ENCODE measurements at places on chromosomes 1 and 21.
A peak's percentile ranks its signal among the peaks of the same experiment; 100 is the strongest.

DNA sequence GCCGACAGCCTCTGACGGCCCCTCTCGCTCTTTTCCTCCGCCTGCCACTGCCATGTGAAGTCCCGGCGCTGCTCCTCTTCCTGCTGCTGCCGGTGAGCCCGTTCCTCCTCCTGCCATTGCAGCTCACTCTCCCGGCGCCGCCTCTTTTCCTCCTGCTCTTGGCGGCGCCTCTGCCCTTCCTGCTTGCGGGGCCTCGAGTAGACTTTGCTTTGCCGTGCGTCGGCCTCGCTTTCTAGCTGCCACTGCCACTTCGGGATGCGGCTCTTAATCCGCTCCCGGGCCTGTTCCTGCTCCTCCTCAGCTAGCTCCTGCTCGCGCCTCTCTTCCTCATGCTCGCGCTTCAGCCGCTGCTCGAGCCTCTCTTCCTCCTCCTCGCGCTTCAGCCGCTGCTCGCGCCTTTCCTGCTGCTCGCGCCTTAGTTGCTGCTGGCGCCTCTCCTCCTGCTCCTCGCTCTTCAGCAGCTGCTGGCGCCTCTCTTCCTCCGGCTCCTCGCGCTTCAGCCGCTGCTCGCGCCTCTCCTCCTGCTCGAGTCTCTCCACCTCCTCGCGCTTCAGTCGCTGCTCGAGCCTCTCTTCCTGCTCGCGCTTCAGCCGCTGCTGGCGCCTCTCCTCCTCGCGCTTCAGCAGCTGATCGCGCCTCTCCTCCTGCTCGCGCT lies 4.3 kb downstream of the TCHH start:
- peak; percentile 65 for DNase-seq

- no peak for DNase-seq
These were observed 53.7 kb upstream of the DNAJC6 start for GRCh38 chr1:65255656-65256050.

DNA sequence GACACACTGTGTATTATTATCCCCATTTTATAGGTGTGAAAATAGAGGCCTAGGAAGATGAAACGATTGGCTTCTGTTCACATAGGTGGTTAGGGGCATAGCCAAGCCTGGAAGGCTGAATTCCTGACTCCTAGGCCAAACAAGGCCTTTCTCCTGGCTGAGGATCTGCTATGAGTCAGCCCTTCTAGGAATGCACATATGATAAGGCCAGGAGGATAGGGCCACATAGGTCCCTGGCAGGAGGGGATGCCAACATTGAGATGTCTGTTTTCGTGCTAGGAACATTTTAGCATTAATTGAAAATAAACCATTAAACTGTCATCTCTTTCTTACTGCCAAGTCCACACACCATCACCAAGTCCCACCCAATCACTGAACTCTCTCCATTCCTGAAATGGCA lies 9.2 kb downstream of the CSMD2 start:
- no peak for DNase-seq

GRCh38 chr1:224713228-224713627 lies 97.1 kb downstream of the CNIH3 start:
- no peak for DNase-seq

- DNase-seq: peak; percentile 41
These were observed 5.1 kb upstream of the GNG12 start for GRCh38 chr1:67838180-67838910.

GRCh38 chr1:154276797-154277196 lies 4.4 kb downstream of the HAX1 start:
- DNase-seq: no peak

DNA sequence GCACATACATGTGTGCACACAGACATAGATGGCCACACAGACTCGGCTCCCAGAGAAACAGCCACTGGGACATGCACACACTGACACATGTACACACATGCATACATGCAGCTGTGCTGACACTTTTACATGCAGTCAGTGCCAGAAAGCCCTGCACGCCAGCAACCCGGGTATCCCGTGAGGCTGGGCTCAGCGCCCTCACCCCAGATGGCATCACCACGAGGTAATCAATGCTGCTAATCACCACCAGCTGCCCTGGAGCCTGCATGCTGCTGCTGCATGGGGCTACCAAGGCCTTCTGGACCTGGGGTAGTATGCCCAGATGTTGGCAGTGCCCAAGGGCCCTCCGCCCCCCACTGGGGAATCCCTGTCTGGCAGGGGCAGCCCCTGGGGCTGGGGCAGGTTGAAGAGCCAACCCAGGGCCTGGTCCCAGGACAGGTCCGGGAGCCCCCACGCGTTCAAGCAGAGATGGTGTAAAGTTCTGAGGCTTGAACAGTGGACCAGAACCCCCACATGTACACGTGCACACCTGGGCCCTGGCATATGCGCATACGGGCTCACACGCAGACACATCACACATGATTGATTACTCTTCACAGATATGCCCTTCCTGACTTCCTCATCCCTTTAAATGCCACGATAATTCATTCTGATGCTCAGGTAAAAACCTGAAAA lies 2.7 kb upstream of the COL16A1 start:
- DNase-seq: no peak

DNA sequence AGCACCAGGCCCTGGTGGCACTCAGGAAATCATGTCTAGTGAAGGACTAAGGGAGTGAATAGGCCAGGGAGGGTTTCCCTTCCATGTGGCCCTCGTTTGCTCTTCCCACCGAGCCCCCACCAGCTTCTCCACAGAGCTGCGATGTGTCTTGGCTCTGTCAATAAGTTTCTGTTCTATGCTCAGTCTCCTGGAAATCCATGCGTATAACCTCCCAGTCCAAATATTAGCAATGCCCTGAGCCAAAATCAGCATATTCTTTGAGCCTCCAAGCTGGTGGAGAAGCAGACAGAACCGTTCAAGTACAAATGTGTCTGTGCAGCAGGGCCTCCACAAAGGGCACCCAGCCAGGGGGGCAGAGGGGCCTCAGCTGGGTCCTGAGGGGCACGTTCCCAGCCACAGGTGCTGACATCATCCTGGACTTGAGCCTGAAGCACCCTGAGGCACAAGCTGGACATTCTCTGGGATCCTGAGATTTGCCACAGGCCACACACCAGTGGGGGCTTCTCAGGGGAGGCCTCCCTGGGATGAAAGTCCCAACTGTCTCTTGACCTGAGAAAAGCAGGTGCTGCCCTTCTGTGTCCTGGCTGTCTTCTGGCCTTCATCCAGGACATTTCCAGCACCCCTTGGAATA lies 350.5 kb upstream of the VAMP3 start:
- DNase-seq: no peak

DNA sequence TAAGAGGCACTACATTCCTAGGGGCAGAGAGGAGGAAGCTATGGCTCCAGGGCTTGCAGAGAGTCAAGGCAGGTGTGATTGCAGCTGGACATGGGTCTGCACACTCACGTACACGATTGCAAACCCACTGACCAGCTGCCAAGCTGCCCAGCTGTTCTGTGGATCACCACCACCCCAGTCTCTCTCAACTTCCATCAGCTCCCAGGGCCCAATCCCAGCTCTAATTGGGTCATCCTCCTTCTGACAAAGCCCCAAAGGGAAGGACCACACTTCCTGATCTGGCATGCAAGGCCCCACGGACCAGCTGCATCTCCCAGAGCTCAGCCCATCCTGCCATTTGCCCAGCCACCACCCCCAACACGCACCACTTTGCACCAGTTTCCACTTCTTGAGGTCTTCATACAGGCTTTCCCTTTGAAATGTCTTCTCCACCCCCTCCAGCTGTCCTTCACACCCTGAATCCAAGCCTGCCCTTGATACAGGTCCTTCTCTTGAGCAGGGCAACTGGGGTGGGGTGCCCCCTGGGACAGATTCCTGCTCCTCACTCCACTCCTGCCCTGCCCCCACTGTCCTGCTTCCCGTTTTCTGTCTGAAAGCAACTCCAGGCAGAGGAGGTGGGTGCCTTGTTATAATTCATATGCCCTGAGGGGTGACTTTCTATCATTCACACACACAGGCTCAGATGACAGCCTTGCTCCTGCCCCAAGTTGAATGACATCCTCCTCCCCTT lies 179.4 kb upstream of the EDN2 start:
- DNase-seq: no peak

GRCh38 chr1:119140177-119141019 lies at the start of gene WARS2:
WARS2 (minus strand) TSS chr1:119140653; CDS start chr1:119140644, 9 bp downstream.
- peak; percentile 99 for DNase-seq

GRCh38 chr1:73162564-73162963 lies 880.2 kb upstream of the NEGR1 start:
- DNase-seq: no peak

- no peak for DNase-seq
These were observed 37.4 kb upstream of the IL20 start for GRCh38 chr1:206828061-206828460.

DNA sequence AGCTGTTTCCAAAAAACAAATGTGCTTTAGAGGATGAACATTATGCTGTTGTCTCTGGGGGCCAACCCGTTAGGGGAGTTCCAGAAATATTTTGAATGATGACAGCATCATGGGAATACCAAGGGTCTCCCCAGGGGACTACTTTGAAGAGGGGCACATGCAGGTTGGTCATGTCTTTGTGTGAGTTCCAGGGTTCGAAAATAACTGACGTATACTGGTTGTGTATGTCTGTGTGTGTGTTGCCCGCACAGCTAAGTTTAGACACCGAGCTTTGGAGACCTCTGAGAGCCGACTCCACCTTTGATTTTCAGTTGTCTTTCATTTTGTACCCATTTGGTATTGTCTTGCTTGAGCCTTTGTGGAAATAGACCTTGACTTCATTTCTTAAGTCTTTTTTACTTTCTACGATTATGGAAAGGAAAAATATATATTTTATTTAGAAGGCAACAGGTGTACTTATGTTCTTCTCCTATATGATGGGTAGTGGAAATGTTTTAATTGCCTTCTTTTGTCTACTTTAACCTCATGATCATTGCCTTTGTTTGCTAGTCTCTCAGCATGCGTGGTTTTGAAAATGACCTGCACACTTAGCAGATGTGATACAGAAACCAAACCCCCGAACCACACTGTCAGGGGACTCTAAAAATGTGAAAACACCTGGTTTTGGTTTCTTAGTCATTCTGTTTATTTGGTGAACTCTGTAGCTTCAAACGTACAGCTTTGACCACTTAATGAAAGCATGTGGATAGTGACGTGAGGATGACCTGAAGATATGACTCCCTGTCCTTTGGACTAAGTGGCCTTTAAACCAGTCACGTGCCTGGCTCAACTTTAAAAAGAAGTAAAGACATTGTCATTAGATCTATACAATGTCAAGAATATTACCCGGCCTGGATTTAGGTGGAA lies 56.5 kb downstream of the GALNT2 start:
- DNase-seq: no peak

- DNase-seq: no peak
These were observed 28.6 kb downstream of the EBNA1BP2 start for GRCh38 chr1:43143441-43143888.

DNA sequence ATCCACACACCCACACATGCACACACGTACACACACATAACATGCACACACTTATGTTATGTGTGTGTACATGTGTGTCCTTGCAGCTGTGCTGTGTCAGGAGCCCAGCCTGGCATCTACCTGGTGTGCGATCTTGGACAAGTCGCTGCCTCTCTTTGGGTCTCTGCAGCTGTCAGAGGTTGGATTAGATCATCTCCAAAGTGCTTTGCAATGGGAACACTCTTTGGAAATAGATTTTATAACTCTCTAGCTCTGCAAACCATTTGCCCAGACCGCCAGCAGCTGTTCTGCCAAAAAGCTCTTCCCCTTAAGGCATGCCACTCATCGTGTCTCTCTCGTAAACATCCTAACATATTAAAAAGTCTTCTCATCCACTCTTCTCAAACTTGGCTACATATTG lies 4.7 kb downstream of the PKP1 start:
- no peak for DNase-seq

GRCh38 chr1:11736746-11737639 lies 1.1 kb downstream of the AGTRAP start:
- peak; percentile 88 for DNase-seq

DNA sequence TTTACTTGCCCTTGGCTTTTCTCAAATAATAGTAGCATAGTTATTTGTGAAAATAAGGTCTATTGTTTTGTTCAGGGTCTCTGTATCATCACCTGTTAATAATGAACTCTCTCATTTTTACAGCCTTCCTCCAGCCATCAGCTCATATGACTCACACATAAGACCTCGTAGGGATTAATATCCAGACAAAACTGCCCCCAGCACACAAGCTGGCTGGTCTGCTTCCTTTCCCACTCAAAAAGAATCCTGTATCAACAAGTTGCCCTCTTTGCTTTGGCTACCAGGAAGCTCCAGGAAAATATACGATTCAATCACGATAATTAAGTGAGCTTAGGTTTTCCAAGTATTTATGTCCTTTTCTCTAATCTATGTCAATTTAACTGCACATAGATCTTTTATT lies 119.2 kb downstream of the DMRTB1 start:
- DNase-seq: peak; percentile 75

GRCh38 chr21:17866590-17866989 lies 47.4 kb upstream of the C21orf91 start:
- DNase-seq: no peak

DNA sequence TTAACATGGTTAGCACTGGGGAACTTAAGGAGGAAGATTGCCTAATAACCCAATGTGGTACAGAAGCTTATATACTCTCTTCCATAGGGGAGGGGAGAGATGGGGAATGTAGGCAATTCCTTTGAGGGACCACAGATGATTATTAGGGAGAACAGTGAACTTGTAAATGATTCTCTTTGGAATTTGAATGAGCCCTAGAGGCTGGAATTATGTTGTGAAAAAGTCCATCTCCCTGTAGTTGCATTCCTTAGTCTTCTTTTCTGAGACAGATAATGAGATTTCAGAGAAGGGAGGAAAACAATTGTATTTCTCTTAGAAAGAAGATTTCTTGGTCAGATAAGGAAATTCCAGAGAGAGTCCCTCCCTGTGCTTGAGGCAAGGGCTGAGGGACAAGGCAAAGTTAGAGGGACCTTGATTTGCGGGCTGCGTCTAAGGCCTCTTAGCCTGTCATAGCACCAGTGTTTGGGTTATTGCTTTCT lies 89.0 kb upstream of the HMCN1 start:
- peak; percentile 11 for DNase-seq

DNA sequence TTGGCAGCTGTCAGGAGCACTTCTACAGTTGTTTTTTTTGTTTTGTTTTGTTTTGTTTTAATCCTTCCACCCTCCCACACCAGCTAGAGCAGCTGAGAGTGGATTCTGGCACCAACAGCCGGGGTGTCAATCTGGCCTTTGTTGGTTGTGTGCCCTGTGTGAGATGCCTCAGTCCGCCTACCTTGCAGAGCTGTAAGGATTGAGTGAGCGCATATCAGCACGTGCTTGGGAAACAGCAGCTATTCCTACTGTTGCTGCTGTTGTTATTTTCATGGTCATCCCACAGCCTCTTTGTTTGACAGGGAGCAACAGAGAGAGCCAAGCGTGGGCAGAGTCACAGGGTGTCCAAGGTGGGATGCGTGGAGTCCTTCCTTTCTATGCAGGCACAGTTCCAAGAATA lies 50.4 kb downstream of the PGBD5 start:
- no peak for DNase-seq

DNA sequence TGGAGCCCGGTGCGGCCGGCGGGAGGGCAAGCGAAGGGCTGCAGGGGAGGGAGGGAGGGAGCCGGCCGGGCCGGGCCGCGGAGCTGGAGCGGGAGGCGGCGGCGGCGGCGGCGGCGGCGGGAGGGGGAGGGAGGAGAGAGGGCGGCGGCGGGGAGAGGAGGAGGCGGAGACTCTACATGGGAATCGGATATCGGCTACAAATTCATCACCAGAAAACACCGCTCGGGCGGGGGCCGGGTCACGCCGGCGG lies at the start of gene AKT3:
Gene AKT3 (minus strand): TSS at position 42 of the 250 bp plus-strand sequence. CDS start 7,073 bp downstream, outside the sequence.
- peak; percentile 85 for DNase-seq

GRCh38 chr1:2909797-2910196 lies 108.3 kb upstream of the TTC34 start:
- DNase-seq: no peak

All from kidney tubule cell (primary cell).